CD8-positive, alpha-beta T cell (primary cell): ENCODE measurements at places on chromosomes 7 and 10.

DNA sequence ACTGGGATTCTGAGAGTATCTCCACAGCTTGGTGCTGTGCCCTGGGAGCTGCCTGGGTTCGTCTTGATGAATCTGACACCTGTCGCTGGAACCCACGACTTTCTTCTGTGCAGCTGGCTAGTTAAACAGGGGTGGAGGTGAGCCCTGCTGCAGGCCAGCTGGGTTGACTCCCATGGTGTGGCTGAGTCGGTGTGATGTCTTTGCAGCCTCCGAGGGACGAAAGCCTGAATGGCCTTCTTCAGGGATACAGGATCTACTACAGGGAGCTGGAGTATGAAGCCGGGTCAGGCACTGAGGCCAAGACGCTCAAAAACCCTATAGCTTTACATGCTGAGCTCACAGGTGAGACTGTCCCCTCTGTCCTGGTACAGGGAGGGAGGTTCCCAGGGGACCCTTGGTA is 508.1 kb upstream of the FOXK1 start:
- no peak for DNase-seq

DNA sequence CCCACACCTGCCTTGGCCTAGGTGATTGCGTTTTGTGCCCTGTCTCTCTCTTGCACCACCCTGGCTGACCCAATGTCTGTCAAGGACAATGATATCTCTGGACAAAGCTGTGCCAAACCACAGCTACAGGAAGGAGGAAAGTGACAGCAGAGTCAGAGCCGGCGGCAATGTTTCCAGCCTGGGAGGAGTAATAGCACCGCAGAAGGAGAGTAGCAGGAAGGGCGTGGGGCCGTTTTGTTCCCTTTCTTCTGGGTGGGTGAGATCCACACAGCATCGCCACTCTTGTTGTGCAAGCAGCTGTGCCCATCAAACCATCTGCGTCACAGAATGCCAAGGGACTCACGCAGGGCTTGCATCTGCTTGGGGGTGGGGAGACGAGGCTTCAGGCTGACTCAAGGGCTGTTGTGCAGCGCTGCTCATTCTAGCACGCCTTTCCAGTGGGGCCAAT is 341.6 kb upstream of the AUTS2 start:
- DNase-seq: no peak

DNA sequence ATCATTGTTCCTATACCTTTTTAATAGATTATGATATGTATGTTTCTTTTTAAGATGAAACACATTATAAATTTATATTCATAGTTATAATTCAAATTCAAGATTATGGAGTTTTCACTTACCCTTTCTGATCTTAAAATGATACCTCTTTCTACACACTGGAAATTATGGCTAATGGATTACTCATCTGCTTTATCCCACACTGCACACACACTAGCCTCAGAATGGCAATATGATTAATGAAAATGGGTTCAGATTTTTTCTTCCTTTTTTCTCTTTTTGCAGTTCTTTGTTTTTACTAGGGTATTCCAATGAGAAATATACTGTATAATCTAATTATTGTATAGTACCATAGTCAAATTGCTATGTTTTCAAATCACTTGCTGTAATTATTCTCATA is 82.3 kb upstream of the FZD1 start:
- DNase-seq: no peak

- no peak for DNase-seq
Measured at GRCh38 chr10:130905386-130905785, 406.1 kb downstream of the TCERG1L start.

- no peak for DNase-seq
Measured at GRCh38 chr10:72421885-72422540, 67.3 kb upstream of the DNAJB12 start.

DNA sequence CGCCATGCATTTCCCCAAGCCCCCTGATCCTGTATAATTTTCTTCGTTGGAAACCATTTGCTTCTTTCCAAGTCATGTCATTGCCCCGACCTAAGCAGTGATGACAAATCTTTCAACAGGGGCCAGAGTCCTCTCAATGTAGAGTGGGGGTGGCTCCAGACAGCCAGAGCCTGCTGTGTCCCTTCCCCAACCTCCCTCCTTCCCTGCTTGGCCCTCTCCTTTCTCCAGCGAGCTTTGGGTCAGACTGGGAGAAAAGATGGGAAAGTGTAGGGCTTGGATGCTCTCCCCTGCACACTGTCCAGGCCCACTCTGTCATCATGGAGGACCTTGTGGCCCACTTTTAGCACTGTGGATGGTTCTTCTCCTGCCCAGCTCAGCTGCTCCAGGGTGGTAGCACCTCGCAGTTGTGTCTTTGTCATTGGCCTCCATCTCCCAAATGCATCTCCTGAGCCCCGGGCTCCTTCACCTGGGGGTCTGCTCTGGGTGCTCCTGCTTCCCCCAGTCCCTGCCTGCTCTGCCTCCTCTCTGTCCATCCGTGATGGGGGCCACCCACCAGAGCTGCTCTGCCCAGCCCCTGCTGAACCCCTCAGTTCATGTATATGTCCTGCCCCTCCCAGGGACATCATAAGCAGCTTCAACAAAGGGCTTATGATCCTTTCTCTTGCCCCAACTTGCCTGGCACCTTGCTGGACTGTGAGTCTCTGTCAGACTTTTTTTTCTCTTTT is 37.5 kb downstream of the BTBD16 start:
- no peak for DNase-seq

GRCh38 chr7:20439416-20440185 is 108.9 kb downstream of the ITGB8 start:
- no peak for DNase-seq

- DNase-seq: no peak
Measured at GRCh38 chr7:43014406-43014805, 82.2 kb downstream of the MRPL32 start.

- no peak for DNase-seq
Measured at GRCh38 chr7:114901771-114902170, 20.1 kb upstream of the MDFIC start.

GRCh38 chr7:120677535-120677934 is 180.4 kb downstream of the TSPAN12 start:
- no peak for DNase-seq

GRCh38 chr7:47654672-47655298 is 72.9 kb upstream of the TNS3 start:
- no peak for DNase-seq

DNA sequence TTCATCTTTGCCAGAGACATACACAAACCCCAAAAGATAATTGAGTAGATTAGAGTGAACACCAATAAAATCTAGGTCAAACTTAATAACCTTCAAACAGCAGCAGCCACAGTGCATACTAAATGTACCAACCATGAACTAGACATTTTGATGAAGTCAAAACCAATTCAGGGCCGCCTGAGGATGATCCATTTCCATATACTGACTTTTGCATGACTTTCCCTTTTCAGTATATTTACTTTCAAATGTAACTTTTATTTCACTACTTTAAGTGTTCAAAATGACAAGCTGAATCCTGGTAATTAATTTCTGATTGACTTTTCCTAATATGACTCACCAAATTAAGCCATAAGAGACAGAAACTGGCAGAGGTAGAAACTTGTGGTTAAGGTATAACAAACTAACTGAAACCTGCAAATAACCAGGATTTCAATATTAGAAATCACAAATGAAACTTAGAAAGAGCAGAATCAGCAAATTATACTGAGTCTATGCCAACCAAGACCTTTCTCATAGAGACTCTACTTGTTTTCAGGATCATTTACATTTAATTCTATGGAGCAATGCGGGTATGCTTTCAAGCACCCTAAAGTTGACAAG is 171.9 kb upstream of the LRRN3 start:
- no peak for DNase-seq

GRCh38 chr10:77321838-77322237 is 315.8 kb downstream of the KCNMA1 start:
- no peak for DNase-seq

DNA sequence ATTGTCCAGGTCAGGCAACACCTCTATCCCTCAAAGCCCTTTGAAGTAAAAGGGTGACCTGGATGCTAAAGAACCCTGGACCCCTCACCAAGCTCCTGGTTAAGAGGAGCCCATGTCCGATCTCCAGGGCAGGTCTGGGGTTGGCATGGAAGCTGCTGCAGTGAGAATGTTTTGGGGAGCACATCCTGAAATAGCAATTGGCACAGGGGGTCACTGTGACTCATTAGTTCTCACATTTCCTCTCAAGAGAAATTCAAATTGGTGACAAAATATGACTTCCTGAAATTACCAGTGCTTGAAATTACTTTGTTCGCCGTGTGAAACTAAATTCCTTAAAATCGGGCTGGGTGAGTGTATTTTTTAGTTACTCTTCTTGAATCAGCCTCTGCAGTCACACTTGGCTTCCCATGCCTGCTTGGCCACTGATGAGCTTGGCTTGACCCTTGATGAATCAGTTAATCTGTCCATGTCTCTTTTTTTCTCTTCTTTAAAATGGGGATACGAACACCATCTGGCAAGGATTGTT is 18.8 kb upstream of the ARHGAP22 start:
- DNase-seq: no peak

DNA sequence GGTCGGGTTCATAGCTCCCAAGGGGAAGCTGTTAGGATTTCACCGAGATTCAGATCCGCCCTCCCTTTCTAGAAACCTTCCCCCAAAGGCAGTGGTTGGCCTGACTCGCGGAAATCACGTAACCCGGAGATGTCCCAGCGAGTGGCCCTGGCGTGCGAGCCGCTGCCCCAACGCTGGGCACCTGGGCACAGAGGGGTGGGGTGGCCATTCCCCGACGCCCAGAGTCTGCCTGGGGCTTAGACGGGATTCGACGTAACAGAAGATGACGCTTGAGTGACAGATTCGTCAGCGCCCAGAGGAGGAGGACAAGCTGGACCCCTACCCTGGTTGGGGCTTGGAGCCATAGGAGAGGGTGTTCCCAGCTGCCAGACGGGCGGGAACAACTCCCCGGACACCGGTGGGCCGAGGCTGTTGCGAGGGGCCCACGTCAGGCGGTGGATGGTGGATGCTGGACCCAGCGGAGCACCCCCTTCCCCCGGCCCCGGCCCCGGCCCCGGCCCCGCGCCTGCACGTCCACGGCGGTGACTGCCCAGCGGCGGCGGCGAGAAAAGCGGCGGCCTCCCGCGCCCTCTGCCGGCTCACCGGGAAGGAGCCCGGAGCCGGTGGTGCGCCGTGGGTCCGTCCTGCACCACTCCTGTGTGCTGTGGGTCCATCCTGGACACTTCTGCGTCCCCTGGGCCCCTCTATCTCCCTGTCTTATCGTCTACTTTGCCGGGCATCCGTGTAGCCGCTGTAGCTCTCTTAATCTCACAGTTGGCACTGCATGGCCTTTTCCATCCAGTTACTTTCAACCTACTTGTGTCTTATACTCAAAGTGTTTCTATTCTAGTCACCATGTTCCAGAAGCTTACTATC is 35.4 kb upstream of the KNDC1 start:
- DNase-seq: no peak

- no peak for DNase-seq
Measured at GRCh38 chr10:24814568-24815313, 91.1 kb upstream of the ARHGAP21 start.

GRCh38 chr10:100168313-100168643 is 17.6 kb downstream of the ERLIN1 start:
- no peak for DNase-seq

GRCh38 chr10:86315549-86315942 is 51.0 kb downstream of the GRID1 start:
- no peak for DNase-seq

DNA sequence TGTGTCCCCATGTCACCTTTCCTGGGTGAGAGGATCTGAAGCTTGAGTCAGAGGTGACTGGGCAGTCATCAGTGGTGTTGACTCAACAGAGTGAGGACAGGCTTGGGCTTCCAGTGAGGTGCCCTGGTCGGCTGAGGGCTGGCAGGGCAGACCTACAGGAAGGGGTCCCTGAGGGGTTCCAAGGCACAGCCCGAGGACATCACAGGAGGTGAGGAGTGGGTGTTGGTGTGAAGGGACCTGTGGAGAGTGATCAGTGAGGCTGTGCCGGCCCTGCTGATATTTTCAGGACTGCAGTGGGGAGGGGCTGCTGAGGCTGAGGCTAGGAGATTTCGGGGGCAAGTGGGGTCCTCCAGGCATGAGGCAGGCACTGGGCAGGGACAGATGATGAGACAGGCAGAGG is 545.5 kb downstream of the TCERG1L start:
- DNase-seq: no peak

DNA sequence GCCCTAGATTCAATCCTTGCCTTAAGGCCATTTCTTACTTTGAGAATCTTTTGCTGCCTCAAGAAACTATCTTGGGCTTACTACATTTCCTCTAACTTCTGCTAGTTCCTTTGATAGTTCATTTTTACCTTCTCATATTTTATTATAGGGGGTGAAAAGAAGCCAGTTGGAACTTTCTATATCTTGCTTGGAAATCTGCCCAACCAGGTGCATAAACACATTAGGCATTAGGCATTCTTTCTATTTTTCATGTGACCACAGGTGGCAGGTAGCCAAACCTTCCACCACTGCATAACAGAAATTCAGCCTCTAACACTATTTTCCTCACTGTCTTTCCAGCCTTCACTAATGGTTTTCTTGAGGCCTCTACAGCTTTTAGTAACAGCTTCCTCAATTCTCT is 300.0 kb upstream of the SP8 start:
- DNase-seq: no peak

DNA sequence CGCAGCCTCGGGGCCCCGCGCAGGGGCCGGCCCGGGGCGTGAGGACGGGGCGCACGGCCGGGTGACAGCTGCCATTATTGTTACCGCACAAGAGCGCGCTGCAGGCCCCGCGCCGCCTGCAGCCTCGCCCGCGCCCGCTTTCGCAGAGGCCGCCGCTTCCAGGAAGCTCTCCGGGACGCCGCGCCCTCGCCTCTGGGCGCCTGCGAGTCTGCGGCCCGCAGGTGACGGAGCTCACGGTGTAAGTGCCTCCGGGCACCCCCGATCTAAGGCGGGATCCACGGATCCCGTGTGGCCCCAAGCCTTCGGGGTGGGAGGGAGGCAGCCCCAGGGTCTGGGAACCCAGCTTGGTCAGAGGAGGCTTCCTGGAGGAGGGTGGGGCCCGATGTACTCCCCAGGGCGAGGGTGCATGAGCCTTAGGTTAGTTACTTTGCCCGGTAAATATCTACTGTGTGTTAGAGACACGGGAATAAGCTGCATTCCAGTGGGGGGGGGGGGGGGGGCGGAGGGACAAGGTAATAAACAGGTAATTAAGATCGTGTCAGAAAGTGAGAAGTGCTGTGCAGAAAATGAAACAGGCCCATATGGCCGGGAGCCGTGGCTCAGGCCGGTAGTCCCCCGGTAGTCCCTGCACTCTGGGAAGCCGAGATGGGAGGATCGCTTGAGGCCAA is 638 bp downstream of the IQCE start:
- no peak for DNase-seq

DNA sequence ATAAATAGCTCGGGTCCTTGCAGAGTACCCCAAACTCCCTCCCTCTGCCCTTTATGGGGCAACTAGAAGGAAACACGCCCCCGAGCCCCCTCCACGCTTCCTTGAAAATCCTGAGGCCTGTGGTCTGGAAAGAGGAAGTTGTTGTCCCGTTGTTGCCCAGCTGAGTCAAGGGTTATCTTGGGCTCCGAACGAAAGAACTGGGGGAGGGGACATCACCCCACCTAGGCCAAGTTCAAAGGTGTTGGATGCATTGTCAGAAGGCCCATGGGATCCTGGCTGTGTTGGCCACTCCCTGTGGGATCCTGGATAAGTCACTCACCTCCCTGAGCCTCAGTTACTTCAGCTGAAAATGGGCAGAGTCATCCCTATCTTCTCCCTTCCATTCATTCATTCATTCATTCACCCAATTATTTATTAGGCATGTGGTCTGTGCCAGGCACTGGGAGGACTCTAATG is at the start of gene CCL24:
CCL24 (minus strand) TSS at position 26 of the 456 bp plus-strand sequence. CDS start 91 bp downstream, outside the sequence.
- no peak for DNase-seq

- no peak for DNase-seq
Measured at GRCh38 chr7:90771281-90771680, 175.2 kb downstream of the CDK14 start.
